GM12865 (cell line): ENCODE measurements at places on chromosomes 3 and 15.

DNA sequence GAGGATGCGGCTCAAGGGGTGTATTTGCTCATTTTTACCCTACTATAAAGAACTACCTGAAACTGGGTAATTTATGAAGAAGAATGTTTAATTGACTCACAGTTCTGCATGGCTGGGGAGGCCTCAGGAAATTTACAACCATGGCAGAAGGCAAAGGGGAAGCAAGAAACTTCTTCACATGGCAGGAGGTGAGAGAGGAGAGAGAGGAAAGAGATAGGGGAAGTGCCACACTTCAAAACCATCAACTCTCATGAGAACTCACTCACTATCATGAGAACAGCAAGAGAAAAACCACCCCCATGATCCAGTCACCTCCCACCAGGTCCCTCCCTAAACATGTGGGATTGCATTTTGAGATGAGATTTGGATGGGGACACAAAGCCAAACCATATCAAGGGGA lies 192.7 kb downstream of the DIPK2A start:
- no peak for DNase-seq

GRCh38 chr3:2024713-2025112 lies 74.0 kb upstream of the CNTN4 start:
- DNase-seq = no peak

DNA sequence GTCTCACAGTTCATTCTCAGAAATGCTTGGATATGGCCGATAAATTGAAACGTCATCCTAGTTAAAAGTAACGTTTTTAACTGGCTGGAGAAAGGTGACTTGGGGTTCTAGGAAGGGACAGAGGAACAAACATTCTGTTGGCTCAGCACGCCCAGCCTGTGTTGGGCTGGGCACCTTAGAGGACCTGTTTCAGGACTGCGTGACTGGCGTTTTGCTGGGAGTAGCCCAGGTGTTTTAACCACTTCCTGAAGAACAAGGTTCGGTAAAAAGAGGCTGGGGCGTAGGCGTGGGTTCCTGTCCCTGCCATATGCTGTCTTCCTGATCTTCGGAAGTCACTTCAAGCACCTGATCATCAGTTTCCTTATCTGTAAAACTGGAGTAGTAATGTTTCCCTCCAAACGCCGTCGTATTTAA lies 1.1 kb upstream of the TLNRD1 start:
- DNase-seq = peak; percentile 84

GRCh38 chr15:72685925-72686794 lies at the start of the genes BBS4 and HIGD2B:
Gene BBS4, plus strand, starts transcription at chr15:72686207. Its CDS starts 21 bp downstream, at chr15:72686228.
Gene HIGD2B, minus strand, starts transcription at chr15:72686182. Its CDS starts 9,808 bp downstream, at chr15:72676374.
- DNase-seq = peak; percentile 93

DNA sequence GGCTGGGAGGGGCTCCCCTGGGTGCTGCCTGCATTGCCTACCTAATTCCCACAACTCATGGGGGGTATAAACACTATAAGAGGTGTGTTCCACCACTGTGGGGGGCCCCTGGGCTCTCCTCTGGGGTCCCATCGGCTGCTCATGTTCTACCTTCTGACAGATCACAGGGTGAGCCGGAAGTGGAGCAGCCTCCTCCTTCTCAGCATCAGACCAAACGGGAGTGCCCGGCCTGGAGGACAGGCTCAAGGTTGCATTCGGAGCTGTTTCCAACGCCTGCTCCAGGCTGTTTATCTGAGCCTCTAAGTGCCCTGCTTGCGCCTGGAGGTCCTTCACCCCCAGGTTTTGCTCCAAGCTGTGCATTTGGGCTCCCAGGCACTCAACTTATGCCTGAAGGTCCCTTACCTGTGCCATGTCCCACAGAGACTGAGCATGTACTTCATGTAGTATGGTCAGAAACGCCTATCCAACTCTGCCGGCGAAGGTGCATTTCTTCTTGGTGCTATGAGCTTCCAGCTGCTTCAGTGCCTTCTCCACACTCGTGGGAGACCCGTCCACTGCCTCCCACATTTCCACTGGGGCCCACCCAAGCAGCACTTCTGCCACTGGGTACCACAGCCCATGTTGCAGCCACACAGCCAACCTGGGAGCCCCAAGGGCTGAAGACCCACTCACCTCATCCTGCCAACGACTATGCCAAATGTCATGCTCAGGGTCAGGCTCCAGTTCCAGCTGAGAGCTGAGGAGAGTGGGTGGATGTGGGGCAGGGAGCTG lies 232.1 kb downstream of the IGSF11 start:
- no peak for DNase-seq

- DNase-seq = no peak
These were observed 9.9 kb downstream of the SEMA4B start for GRCh38 chr15:90211009-90211408.

DNA sequence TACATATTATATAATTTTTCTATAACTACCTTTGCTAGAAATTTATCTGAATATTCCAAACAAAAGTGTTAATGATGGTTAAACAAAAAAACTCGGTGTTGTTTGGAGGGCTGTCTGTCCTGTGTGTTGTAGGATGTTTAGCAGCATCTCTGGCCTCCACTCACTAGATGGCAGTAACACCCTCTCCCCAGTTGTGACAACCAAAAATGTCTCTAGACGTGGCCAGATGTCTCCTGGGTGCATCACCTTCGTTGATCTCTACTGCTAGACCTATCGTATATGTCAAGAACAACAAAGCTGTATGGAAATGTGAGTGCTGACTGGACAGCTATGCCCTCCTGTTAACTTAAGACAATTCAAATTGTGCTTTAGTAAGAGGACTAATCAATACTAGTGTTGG lies 14.1 kb downstream of the ANKRD34C start:
- DNase-seq = peak; percentile 17

DNA sequence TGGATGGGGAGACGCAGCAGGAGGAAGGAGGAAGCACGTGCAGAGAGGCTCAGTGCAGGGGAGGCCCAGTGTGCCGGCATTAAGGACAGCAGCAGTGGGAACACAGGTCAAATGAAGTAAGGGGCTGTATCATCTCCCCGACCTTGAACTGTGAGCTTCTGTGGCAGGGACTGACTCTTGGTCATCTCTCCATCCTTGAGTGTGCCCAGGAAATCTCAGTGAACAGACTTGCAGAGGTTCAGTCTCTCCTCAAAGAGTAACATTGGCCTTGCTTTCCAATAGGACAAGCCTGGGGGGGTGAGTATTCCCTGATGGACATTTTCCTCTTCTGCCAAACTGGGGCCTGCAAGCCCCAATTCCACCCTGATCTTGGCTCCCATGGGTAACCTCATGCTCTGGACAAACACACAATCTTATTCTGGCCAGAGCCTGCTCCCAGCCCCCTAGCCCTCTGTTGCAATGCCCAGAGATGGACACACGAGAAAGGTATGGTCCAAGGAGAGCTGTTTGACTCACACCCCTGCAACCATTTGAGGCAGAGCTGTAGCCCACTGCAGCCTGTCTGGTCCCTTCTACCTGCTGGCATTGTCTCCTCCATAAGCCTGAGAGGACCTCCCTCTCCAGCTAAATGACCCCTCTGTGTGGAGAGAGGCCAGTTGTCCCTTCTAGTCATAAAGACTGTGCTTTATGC lies 50.9 kb downstream of the TLE3 start:
- no peak for DNase-seq

DNA sequence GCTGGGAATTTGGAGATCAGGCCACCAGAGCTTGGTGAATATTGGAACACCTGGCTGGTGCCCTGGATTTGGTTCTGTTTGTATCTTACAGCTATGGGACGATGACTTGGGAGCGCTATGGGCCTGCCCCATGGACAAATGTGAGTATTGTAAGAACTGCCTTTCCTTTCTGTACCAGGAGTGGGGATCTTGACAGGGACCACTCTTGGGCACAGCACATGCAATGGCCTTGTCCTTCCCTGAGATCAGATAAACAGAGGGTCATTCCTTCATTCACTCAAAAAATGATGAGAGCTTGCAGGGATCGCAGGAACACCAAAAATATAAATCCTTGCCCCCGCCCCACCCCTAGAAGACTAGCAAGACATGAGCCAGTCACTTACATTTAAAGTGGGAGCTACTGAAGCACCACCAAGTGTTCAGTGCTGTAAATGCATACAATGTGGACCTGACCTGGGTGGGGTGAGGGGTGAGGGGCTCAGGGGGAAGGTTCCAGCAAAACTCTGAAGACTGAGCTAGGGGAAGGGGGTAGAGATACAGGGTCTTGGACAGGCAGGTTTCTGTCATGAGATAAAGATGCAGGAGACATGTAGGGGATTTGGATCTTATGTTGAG lies 2.7 kb upstream of the CRELD1 start:
- DNase-seq = peak; percentile 34

GRCh38 chr3:54582424-54582823 lies 345.4 kb downstream of the LRTM1 start:
- no peak for DNase-seq

GRCh38 chr3:186519021-186519658 lies 25.0 kb downstream of the CRYGS start:
- DNase-seq = peak; percentile 63

- peak; percentile 75 for DNase-seq
These were observed 39.3 kb downstream of the PLD1 start for GRCh38 chr3:171770689-171771620.

DNA sequence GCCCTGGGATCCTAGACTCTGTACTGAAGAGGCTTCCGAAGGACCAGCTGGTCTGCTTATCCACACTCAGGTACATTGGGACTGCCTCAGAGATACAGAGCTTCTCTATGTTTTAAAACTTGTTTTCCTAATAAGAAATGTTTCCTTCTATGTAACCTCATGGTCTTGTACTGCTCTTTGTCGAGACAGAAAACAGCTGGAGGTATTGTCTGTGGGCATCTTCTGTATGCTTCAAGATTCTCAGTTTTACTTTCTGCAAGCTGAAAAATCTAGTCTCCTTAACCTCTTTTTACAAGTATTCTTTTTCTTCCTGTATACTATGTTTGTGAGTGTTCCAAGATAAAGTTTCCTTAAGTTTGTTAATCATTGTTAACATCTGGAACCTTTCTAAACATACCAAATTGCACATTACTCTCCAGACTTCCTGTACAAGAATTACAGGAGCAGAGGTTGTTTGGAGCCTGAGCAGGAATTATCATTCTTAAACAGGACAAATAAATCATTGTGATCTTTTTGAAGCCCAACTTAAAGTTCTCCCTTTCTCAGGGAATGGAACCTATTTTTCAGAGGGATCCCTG lies 358.3 kb upstream of the CFAP20DC start:
- peak; percentile 73 for DNase-seq

GRCh38 chr3:144585408-144585807 lies 613.8 kb downstream of the DIPK2A start:
- DNase-seq = peak; percentile 9

DNA sequence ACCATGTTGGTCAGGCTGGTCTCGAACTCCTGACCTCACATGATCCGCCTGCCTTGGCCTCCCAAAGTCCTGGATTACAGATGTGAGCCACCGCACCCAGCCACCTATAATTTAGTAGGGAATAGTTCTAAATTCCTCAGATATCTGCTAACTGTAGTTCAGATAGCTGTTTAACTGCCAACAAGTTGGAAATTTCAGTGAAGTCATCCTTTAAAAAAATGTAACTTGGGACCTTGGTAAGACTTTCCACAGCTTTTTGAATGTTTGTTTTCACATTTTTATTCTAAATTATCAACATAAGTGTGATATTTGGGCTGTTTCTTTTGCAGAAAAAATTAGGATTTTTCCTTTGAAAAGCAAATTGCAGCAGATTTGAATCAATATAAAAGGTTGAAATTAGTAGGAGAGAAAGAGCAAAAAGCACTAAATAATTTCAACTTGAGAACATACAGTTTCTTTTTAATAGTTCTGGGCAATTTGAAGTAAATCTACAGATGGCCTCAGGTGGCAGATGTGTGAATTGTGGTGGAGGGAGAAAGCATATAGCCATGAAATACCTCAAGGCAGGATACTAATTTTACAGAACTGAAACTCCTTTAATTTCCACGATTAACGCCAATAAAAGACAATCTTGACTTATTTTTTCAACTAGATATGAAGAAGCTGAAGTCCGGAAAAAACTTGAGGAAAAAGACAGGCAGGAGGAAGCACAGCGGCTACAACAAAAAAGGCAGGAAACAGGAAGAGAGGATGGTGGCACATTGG lies 34.3 kb downstream of the USP8 start:
- no peak for DNase-seq
